ENCODE measurements at places on chromosomes 2 and 18.

GRCh38 chr2:219946021-219946420, 318.6 kb downstream of the SLC4A3 start:
- DNase-seq = no peak

GRCh38 chr2:55901322-55901721, 22.3 kb downstream of the EFEMP1 start:
- DNase-seq = no peak

GRCh38 chr18:13258921-13259320, 40.4 kb downstream of the LDLRAD4 start:
- no peak for DNase-seq

- DNase-seq = no peak
Observed at GRCh38 chr18:37161491-37161890, 332.6 kb downstream of the KIAA1328 start.

GRCh38 chr2:124320051-124320688, 295.1 kb downstream of the CNTNAP5 start:
- no peak for DNase-seq

- no peak for DNase-seq
Observed at GRCh38 chr2:47238638-47239037, 83.5 kb upstream of the STPG4 start.

DNA sequence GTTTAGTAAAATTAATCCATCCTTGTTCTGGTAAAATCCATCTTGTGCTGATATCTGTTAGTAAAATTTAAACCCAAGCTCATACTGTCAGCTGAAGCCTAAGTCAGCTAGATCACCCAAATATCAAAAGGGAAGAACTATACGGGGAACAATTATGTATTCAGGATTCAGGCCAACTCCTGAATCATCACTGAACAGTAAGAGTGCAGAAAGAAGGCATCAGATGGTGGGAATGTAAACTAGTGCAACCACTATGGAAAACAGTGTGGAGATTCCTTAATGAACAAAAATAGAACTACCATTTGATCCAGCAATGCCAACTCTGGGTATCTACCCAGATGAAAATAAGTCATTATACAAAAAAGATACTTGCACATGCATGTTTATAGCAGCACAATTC, 81.8 kb downstream of the RAPGEF4 start:
- no peak for DNase-seq

DNA sequence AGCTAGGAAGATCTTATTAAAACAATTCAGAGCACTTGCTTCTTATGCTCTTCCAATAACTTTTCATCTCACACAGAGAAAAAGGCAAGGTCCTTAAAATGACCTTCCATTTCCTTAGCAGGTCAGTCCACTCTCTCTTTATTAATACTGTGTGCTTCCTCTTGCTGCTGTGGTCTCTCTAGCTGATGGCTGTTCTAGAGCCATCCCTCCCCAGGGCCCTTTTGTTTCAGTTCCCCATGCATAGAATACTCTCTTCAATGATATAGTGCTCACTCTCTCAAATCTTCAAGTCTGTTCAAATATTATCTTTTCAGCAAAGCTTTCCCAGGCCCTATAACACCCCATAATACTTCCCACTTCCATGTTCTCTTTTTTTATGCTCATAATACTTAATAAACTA, 469.3 kb downstream of the METTL4 start:
- DNase-seq = no peak

GRCh38 chr2:127313406-127313805, 19.5 kb upstream of the ERCC3 start:
- no peak for DNase-seq

- no peak for DNase-seq
Observed at GRCh38 chr18:48612511-48612910, 73.7 kb downstream of the CTIF start.

DNA sequence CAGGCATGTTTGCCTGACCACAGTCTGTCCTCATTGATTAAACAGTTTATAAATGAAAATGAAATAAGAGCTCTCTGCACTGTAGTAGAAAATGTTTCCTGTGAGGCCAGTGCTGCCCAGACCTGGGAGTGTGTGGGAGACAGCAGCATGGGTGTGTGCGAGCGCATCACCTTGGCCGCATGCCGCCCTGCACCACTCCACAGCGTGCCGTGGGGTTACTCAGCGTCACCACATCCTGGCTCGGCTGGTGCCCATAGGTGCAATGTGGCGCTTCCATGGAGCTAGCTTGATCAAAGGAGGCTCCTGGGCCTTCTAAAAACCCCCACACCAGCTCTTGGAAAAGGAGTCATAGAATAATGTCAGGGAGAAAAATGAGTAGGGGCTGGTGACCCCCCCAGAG, 76.0 kb upstream of the EPC2 start:
- peak; percentile 38 for DNase-seq

GRCh38 chr2:4020649-4021048, 317.3 kb downstream of the DCDC2C start:
- DNase-seq = no peak

GRCh38 chr18:52222211-52222610, 117.8 kb upstream of the DCC start:
- DNase-seq = no peak

- DNase-seq = no peak
Observed at GRCh38 chr2:5391362-5391761, 300.8 kb upstream of the SOX11 start.

GRCh38 chr2:237159006-237159911, 73.6 kb downstream of the COPS8 start:
- DNase-seq = no peak

DNA sequence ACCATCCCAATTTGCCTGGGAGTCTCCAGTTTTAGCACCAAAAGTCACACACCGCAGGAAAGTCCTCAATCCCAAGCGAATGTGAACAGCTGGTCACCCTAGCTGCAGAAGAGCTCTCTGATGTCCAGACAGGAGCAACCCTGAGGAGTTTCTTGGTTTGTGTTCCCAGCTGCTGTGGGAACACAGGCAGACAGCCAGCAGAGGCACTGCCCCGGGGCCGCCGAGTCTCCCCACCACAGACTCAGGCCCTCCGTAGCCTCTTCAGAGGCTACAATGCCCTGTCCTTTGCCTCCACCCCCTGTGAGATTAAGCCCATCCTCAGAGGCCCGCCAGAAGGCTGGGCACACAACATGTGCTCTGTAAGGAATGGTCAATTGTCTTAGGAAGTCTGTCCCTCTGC, 111.5 kb downstream of the TTC32 start:
- no peak for DNase-seq

DNA sequence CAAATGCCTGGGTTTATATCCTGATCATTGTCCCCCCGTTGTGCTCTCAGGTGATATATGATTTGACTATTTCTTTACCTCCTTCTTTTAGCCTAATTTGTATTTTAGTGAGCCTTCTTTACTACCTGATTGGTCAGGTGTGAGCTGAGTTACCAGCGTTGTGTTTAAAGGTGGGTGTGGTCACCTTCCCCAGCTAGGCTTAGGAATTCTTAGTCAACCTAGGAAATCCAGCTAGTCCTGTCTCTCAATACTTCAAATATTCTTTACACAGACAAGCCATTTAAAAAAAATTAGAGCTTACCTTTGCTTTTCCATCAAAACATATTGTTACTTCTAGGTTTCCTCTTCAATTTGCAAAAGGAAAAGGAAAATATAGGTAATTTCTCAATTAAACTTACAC, 30.2 kb downstream of the KYNU start:
- no peak for DNase-seq

GRCh38 chr2:66576311-66576560, 141.3 kb downstream of the MEIS1 start:
- DNase-seq = no peak

- DNase-seq = no peak
Observed at GRCh38 chr2:100267751-100268150, 54.5 kb downstream of the LONRF2 start.

GRCh38 chr2:5976531-5977065, 284.4 kb downstream of the SOX11 start:
- DNase-seq = no peak

DNA sequence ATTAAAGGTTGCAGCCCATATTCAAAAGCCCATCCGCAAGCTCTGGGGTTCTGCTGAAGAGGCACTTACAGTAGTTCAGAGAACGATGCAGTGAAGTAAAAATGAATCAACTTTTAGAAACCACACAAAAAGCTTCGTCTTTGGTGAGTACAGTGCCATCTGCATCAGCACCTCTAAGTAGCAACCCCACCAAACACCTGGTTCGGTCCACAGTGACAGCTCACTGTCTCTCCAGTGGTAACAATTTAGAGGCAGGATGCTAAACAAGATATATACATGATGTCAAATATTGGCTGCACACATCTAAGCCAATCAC, 275.4 kb upstream of the TCF4 start:
- DNase-seq = no peak

DNA sequence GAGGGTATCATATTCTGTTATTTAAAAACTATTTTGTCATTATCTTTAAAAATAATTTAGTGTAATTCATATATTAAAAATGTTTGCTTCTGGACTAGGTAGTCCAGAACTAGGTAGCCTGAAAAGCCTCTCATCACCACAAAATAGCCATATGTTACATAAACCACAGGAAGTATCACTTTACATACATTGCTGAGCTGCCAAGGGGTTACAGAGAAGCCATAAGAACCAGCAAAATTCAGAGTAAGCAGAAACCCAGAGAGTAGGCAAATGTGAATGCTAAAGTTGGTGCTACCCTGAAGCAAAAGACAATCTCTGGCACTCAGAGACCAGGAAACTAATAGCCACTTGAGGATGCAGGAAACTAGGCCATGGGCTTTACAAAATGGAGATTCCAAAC, 60.9 kb downstream of the LOXHD1 start:
- no peak for DNase-seq

GRCh38 chr18:27685807-27686412, 491.0 kb downstream of the CDH2 start:
- peak; percentile 4 for DNase-seq

DNA sequence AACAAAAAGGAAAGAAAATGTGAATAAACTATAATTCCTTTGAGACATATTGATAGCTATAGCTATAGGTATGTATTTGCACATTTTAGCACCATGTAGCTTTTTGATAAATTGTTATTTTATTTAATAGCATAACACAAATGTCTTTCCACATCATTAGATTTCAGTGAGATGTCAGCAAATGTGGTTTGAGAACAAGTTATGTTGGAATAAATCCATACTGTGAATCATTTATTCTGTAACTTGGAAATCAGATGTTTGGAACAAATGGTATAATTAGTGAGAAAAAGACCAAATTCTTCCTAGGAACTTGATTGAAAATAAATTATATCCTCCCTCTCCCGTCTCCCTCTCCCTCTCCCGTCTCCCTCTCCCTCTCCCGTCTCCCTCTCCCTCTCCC, 62.8 kb downstream of the NABP1 start:
- DNase-seq = no peak

DNA sequence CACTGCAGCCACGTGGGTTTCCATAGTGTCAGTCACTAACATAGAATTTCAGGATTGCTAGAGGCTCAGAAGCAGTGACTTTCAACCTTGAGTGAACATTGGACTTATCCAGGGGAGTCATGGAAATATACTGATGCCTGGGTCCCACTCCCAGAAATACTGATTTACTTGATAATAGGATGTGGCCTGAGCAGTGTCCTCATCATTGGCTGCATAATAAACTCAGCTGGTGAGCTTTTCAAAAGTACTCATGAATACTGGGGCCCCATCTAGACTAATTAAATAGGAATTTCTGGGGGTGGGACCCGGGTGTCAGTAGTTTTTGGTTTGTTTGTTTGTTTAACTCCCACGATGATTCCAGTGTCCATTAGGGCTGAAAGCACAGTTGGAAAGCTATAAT, 141.4 kb downstream of the COL4A4 start:
- no peak for DNase-seq

GRCh38 chr2:117656546-117656945, 157.9 kb upstream of the DDX18 start:
- DNase-seq = no peak

- DNase-seq = no peak
Observed at GRCh38 chr18:50127516-50128210, 67.3 kb downstream of the MYO5B start.

- DNase-seq = no peak
Observed at GRCh38 chr18:63676526-63677323, 15.0 kb upstream of the SERPINB3 start.

DNA sequence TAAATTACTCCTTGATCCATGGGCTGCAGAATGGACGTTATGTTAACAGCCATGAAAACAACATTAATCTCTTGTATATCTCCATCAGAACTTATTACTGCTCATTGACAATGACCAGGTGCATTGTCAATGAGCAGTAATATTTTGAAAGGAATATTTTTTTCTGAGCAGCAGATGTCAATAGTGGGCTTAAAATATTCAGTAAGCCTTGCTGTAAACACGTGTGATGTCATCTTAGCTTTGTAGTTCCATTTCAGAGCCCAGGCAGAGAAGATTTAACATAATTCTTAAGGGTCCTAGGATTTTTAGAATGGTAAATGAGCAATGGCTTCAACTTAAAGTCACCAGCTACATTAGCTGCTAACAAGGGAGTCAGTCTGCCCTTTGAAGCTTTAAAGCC, 26.6 kb downstream of the CFAP210 start:
- no peak for DNase-seq

- DNase-seq = no peak
Observed at GRCh38 chr2:14336759-14337382, 295.6 kb upstream of the LRATD1 start.

GRCh38 chr2:60379684-60380083, 173.8 kb downstream of the BCL11A start:
- no peak for DNase-seq

- DNase-seq = no peak
Observed at GRCh38 chr2:54549917-54550518, 93.9 kb downstream of the SPTBN1 start.

DNA sequence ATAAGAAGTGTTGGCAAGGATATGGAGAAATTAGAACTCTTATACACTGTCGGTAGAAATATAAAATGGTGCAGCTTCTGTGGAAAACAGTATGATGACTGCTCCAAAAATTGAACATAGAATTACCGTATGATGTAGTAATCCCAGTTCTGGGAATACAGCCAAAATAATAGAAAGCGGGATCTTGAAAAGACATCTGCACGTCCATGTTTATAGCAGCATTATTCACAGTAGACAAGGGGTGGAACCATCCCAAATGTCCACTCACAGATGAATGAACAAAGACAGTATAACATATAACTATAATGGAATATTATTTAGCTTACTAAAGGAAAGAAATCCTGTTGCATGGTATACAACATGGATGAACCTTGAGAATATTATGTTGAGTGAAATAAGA, 257.7 kb downstream of the TDRD15 start:
- no peak for DNase-seq

DNA sequence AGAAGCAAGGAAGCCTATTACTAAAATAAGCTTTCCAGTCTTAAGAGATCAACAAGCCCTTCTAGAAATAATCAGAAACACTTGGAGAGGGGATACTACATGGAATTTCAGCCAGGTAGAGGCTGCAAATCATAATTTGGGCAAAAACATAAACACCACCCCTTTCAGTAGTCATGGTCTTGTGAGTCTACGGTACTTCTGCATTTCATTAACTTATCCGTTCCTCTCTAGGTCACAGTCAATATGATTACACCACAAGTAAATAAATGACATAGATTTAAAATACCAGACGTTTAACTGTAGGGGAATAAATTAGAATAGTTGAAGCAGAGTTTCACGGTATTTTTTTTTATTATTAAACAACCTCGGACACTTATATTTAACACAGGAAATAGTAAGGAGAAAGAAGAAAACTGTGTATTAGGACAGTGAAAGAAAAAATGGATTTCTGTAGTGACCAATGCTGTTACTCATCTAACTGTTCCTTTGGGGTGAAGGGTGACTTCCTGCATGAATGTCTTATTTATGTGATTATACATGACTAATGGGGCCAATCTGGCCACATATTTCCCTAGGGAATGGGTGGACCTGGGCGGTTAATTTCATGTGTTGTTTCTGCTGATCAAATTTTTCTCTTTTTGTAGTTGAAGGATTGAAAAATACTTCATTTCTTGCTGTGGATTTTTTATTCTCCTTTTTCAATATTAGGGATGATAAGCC, 456.6 kb upstream of the UBE2E3 start:
- DNase-seq = no peak
